ENCODE measurements at places on chromosomes 2 and 18.

- peak; percentile 49 for DNase-seq
These were observed 187.5 kb downstream of the SCG2 start for GRCh38 chr2:223414646-223415045.

DNA sequence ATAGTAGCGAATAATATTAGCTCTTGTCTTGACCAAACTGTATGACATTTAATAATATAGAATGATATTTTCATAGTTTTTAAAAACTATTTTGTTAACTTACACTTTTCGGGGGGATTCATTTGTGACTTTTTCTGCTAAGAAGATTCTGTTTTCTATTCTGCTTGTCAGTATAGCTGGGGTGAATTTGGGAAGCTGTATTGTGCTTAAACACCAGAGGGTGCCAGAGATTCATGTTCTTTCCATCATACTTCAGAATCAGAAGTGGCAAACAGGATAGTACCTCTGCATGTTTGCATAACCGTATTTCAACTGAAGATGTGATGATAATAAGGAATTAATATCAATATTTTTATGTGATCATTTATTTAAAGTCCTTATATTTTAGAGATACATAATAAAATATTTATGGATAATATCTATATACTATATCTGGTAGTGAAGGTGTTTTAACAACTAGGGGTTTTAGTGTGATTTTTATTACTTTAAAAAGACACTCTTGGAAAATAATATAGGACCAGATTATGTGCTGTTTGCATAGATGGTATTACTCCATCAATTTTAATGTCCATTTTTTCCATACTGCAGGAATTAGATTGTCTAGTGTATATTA is 81.0 kb downstream of the TAF4B start:
- peak; percentile 38 for DNase-seq

- no peak for DNase-seq
These were observed 80.9 kb upstream of the SMAD7 start for GRCh38 chr18:49031511-49032188.

DNA sequence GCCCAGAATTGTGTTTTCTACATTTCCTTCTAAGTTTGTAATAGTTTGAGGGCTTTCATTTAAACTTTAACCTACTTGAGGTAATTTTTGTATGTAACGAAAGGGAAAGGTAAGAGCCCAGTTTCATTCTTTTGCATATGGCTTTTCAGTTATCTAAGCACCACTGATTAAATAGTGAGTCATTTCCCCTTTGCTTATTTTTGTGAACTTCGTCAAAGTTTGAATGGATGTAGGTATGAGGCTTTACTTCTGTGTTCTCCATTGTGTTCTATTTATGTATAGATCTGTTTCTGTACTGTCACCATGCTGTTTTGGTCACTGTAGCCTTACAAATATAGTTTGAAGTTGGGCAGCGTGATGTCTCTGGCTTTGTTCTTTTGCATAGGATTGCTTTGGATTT is 944.8 kb upstream of the CNTNAP5 start:
- DNase-seq = no peak

DNA sequence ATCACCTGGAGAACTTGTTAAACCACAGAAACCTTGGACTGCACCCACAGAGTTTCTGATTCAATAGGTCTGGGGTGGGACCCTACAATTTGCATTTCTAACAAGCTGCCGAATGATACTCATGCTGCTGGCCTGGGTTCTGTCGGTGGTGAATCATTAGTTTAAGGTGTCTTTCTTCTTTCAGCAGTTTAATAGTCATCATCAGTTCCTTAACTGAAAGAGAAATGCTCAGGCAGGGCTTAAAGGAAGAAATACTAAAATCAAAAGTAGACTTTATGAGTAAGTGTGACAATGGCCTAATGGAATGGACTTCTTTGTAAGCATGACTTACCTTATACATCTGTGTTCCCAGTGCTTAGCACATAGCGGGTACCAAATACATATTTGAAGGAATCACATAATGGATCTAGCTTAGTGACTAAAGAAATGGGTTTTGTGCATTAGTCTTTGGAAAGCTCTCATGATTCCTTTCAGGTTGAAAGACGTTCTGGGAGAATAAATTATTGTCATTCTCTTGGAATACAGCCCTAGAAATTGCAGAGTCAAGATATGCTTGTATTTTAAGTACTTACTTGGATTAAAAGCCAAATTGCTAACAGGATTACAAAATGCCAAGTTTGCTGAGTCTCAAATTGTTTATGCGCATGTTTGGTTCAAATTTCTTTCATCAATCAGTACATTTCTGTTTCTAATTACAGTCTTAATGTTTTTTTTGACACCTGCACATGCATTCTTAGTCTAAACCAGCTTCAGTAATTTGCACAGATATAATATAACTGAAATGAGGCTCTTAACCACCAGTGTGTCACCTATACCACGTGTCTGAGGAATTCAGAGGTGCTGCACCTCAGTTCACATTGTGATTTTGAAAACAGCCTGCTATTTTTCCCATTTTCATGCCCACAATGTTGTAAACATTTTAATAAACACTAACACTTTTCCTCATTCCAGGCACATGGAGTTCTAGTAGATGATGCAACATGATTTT is 220.3 kb upstream of the NRP2 start:
- DNase-seq = peak; percentile 26

- no peak for DNase-seq
These were observed 247.0 kb downstream of the DOK6 start for GRCh38 chr18:69647702-69648101.

DNA sequence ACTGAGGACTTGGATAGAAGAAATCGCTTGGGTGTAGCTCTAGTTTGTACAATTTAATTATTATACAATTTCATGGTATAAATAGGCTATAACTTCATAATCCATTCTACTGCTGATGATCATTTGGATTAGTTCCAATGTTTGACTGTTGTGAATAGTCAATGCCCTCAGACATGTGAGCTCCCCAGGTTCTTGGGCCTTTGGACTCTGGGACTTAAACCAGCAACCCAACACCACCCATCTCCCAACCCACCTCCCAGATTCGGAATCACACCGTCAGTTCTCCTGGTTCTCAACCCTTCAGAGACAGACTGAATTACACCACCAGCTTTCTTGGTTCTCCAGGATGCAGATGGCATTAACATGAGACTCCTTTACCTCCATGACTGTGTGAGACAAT is 84.6 kb upstream of the DNMT3A start:
- DNase-seq = no peak

DNA sequence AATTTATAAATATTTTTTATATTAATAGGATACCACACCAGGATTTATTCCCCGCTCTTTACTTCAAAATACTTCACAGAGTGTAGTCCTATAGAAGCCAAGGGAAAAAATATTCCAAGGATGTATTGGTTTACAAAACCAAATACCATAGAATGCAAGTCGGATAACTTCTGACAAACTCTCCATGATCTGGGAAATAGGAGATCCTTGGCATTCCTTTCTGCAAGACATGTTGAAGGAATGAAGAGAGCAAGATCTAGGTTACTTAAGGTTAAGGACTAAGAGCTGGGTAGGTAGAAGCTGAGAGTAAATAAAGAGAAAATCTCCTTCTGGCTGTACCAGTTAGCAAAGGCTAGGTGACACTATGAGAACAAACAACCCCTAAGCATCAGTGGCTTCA is 141.2 kb downstream of the LRATD1 start:
- DNase-seq = no peak

DNA sequence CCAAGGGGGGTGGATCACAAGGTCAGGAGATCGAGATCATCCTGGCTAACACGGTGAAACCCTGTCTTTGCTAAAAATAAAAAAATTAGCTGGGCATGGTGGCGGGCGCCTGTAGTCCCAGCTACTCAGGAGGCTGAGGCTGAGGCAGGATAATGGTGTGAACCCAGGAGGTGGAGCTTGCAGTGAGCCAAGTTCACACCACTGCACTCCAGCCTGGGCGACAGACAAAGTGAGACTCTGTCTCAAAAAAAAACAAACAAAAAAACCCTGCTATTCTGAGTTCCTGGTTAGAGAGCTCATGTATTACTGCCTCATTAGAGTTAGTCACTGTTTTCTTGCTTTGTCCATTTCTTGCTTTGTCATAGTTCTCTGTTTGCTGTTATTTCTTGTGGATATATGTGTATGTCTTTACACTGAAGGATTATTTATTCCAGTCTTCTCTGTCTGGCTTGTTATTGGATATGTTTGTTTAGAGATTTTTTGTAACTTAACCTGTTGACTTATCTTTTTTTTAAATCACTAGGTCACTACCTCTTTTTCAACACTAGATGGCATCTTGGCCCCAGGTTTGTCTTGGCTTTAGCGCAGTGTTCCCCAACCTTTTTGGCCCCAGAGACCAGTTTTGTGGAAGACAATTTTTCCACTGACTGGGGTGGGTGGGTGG is 17.0 kb downstream of the TTLL4 start:
- DNase-seq = no peak

GRCh38 chr2:10190737-10191532 is 68.4 kb downstream of the RRM2 start:
- no peak for DNase-seq

DNA sequence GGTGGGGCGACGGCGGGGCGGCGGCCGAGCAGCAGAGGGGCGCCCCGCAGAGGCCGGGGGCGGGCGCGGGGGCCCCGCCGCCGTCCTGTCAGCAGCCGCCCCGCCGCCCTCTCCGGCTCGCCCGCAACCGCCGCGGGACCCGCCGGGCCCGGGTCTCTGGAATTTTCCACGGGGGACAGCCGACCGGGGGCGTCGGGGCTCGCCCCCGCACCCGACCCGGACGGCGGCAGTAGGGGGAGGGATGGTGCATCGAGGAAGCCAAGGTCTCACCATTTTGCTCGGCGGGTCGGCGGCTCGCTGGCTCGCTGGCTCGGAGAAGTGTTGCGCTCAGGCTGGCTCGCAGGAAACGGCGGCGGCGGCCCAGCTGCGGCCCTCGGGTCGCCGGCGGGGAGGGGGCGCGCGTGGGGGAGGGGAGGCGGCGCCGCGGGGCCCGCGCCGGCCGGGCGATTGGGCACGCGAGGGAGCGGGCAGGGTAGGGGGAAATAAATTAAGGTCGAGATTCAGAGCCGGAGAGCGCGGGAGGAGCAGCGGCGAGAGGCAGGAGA is 405 bp downstream of the PPP3R1 start:
- DNase-seq = no peak

GRCh38 chr2:5915881-5916310 is 223.7 kb downstream of the SOX11 start:
- DNase-seq = peak; percentile 45

DNA sequence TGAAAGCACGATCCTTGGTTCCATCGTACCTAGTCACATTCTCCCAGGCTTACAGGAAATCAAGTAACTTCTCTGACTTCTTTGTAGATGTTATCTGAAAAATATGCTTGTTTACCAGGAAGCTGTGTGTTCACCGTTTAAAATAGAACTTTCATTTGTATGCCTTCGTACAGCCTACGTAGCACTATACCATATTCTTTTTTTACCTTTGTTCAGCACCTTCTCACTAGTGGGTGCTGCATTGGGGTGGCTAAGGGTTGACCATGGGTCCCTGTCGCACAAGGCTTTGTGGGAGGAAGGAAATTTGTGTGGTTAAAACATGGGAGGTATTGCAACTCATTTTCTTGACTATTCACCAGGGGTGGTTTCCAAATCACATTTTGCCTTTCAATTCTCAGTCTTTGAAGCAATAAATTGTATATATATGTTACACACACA is 16.6 kb downstream of the MALT1 start:
- DNase-seq = no peak

- no peak for DNase-seq
These were observed 147.7 kb upstream of the DPP10 start for GRCh38 chr2:114294741-114295140.

DNA sequence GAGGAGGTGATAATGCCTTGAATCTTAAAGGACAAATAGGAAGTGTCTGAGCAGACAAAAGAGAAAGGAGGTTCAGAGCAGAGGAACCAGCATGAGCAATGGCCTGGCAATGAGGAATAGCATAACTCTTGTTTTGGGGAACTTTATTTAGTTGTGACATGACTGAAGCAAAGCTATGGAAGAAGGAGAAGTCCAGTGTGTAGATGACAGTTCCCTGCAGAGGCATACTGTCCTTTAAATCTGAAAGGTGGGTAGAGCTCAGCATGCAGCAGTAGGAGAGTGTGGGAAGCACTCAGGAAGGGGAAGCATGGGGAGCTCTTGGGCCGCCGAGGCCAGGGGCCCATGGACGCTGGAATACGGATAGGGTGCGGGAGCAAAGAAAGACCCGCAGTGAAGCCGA is 173.8 kb downstream of the SEPTIN10 start:
- no peak for DNase-seq

DNA sequence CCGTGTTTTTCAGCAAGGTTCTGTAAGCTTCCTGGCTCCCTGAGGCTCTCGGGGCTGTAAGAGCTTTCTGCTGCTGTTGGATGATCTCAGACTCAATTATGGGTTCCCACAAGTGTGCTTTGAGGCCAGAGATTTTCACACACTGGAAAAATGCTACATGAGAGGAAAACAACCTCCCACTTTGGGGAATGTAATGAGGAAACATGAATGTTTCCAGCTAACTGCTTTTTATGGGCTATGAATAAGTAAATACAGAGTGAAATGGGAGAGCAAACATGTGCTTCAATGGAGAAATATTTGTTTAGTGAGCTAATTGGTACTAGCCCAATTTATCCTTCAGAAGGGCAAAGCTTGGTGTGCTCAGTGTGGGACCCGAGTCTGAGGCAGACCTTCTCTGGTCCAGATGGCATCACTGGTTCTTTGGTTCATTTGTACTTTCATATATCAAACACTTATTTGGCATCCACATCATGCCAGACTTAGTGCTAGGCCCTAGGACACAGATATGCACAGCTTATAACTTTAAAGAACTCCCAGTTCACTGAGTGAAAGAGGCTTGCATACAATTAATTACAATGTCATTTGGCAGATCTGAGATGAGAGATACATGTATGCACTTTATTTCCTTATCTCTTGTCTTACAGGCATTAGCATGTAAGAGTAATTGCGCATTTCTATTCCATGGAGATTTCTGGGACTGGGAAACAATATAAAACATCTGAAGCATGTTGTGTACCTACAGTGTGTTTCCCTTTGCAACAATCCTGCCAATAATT is 248.8 kb downstream of the RDH14 start:
- peak; percentile 51 for DNase-seq
